ENCODE measurements at places on chromosomes 7 and 10. TPM values are rescaled to one million over a fixed set of nuclear protein-coding genes. Genes with fewer than 3 reads are reported as not detected.

FZD8 gene
- polyA plus RNA-seq, result 14.8 TPM

PILRA gene
- 3.8 TPM for polyA plus RNA-seq

ADK gene
- polyA plus RNA-seq, result 27.7 TPM

CACNA2D1 gene
- 4.6 TPM for polyA plus RNA-seq

NANOS1 gene
- polyA plus RNA-seq, result 2.8 TPM

FOXI2 gene
- not detected for polyA plus RNA-seq

SEC61A2 gene
- polyA plus RNA-seq, result 27.0 TPM

COL28A1 gene
- polyA plus RNA-seq, result 0.24 TPM

SFXN4 gene
- 18.2 TPM for polyA plus RNA-seq

FRAT1 gene
- 5.0 TPM for polyA plus RNA-seq

C10orf67 gene
- polyA plus RNA-seq, result 0.27 TPM

VSTM4 gene
- polyA plus RNA-seq, result 15.5 TPM

TMEM236 gene
- polyA plus RNA-seq, result 0.05 TPM

TRIM74 gene
- 1.1 TPM for polyA plus RNA-seq

FBXL15 gene
- polyA plus RNA-seq, result 25.6 TPM

CDK1 gene
- 30.6 TPM for polyA plus RNA-seq

HOXA5 gene
- polyA plus RNA-seq, result 25.3 TPM

BLNK gene
- 1.0 TPM for polyA plus RNA-seq

FAM241B gene
- 33.9 TPM for polyA plus RNA-seq

AKR1C8 gene
- polyA plus RNA-seq, result not detected

CHST3 gene
- 11.4 TPM for polyA plus RNA-seq

PSD gene
- polyA plus RNA-seq, result 104 TPM

CALHM2 gene
- polyA plus RNA-seq, result 29.1 TPM

DYNC1I1 gene
- polyA plus RNA-seq, result 21.6 TPM

ASIC3 gene
- 2.0 TPM for polyA plus RNA-seq

GPRIN2 gene
- not detected for polyA plus RNA-seq

BTBD16 gene
- polyA plus RNA-seq, result 0.97 TPM

CALHM3 gene
- not detected for polyA plus RNA-seq

GPR146 gene
- 10.5 TPM for polyA plus RNA-seq

RARRES2 gene
- polyA plus RNA-seq, result 33.0 TPM

SVOPL gene
- not detected for polyA plus RNA-seq

TMEM176B gene
- polyA plus RNA-seq, result 20.1 TPM

HOXA3 gene
- polyA plus RNA-seq, result 2.0 TPM

MSANTD7 gene
- polyA plus RNA-seq, result 14.2 TPM

PON1 gene
- polyA plus RNA-seq, result 28.8 TPM

OR2A42 gene
- not detected for polyA plus RNA-seq

TAS2R5 gene
- polyA plus RNA-seq, result not detected

PIK3AP1 gene
- polyA plus RNA-seq, result 3.4 TPM

GARIN1A gene
- polyA plus RNA-seq, result not detected

FAM25C gene
- not detected for polyA plus RNA-seq

HMX3 gene
- polyA plus RNA-seq, result 12.9 TPM
